ENCODE measurements at places on chromosomes 3 and 15. TPM values are rescaled to one million over a fixed set of nuclear protein-coding genes. Genes with fewer than 3 reads are reported as not detected.

DNA sequence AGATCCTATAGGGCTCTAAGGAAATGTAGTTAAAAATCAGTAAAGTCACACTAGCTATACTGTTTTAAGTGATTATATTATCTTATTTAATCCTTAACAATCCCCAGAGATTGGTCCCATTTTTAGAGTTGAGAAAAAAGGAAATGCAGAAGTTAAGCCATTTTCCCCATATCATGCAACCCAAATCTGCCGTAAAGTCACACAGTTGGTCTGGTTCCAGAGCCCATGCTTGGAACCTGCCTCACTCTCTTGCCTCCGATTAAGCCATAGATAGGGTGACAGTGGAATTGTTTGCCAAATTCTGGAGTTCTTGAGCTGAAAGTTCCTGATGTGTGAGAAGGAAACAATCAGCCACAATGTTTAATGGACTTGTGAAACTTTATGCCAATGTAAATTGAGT, 2.3 kb upstream of the P2RY13 start:
- DNase-seq, result no peak

DNA sequence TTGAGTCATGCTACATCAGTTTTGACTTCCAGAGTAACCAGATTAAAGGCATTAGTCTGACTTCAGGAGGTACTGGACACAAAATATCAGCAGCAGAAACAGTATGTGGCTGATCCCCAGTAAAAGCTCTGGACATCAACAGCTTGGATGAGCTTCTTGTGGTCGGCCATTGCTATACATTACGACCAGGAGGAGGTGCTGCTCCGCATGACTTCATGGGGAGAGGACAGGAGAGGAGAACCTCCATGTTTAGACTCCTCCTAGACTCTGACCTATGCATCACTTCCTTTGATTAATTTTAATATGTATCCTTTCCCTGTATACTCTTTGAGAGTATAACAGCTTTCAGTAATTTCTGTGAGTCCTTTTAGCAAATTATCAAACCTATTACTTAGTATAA, 285.6 kb upstream of the ARHGEF26 start:
- no peak for DNase-seq

DNA sequence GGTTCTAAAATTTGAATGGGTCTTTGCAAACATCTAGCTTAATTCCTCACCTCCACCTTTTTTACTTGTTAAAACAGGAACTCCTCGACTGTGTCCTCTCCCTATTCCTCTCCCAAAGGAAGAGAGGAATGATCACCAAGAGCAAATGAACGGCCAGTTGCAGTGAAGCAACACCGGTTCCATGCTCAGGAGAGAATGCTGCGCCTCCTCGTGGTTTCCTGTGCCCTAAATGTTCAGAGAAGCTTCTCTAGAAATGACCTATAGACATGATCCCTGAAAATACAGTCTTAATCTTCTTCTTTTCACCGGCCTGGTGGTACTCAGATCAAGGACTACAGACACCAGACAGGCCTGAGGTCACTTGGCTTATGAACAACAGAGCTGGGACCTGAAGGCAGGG, 65.1 kb upstream of the GUCA1C start:
- DNase-seq, result no peak

- DNase-seq, result no peak
Measured at GRCh38 chr3:81173514-81173913, 587.9 kb downstream of the GBE1 start.

- no peak for DNase-seq
Measured at GRCh38 chr3:24259901-24260512, 234.6 kb downstream of the THRB start.

- DNase-seq, result no peak
Measured at GRCh38 chr15:100438570-100438969, 90.2 kb downstream of the CERS3 start.

DNA sequence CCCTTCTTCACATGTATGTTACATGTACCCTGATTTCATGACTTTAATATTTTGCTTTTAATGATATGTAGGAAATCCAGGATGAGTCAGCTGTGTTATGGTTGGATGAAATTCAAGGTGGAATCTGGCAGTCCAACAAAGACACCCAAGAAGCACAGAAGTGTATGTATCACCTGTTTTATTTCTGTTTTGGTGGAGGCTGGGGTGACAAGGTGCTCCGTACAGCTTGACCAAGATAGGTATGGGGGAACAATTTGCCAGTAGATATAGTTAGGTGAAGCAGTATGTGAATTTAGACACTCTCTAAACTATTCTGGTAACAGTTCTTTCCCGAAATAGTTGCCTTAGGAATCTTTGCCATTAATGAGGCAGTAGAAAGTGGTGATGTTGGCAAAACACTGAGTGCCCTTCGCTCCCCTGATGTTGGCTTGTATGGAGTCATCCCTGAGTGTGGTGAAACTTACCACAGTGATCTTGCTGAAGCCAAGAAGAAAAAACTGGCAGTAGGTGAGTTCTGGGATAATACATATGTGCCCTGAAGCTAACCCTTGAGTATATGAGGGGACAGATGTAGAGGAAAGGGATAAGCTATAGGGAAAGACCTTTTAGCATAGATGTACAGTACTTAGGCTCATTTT, 63.7 kb upstream of the CRTC3 start:
- DNase-seq, result no peak

- DNase-seq, result no peak
Measured at GRCh38 chr3:72242326-72242725, 457.4 kb upstream of the PROK2 start.

- DNase-seq, result no peak
Measured at GRCh38 chr3:149534671-149535332, 60.3 kb downstream of the TM4SF4 start.

GRCh38 chr3:34229876-34230275, 431.4 kb downstream of the PDCD6IP start:
- DNase-seq, result no peak

DNA sequence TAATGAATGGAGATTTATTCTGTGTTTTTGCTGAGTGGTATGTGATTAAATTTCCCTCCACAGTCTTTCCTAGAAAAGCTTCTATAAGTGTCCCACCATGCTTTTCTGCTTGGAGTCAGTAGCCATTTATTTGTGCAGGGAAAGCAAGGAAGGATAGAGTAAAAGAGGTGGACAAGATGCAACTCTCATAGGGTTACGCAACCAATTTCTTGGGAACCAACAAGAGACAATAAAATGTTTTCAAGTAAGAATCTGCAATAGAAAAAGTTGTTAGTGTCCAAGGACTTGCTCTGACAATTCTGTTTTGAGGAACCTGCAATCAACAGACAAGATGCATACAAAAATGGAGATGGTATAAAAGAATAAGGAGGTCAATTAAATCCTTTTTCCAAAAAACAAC, 153.8 kb upstream of the MITF start:
- no peak for DNase-seq

DNA sequence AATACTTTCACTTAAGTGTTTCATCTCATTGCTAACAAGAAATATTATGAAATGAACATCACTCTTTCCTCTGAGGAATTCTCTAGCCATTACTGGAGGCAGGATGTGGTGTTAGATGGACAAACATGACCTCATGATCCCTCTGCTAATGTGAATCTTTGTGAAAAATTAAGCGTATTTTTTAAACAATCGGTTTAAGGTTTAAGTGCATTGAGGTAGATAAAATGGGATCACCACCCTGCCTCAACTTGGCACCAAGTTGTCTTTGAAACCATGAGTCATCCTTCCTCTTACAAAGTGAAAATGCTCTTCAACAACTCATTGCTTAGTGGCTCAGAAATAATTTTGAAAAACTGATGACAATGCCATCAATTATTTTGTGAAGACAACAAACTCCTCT, 76.0 kb upstream of the DCBLD2 start:
- no peak for DNase-seq

DNA sequence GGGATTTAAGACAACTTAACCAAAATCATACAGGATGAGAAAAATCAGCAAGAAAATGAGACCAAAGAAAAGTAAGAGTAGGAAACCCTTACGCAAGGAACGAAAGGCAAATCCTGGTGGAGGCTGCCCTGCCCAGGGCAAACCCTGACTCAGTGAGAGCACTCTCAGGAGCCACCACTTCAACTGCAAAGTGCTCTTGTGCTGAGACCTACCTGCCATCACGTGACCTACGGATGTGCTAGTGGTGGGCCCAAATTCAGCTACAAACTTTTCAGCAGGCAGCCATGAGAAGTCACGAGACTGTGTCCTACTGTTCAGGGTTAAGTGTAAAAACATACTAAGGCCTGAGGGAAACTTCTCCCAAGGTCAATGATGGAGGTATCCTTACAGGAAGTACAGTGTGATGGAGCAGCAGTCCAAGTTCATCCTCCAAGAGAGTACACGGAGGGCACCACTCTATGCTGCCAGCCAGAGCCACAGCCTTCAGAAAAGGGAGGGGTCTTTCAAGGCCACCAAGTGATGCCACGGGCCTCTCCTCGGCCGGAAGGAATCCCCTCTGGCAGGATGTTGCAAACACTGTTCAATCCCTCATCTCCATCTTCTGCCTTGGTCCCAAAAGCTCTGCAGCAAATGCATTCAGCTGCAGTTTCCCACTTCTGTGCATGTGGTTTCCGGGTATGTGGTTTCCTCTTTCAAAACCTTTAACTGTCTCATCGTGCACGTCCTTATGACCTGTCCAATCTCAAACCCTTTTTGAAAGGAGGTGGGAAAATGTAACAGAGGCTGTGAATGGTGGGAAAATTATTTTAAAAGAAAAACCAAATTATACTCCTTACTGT, 9.5 kb downstream of the CHSY1 start:
- peak; percentile 55 for DNase-seq

ANKRD34C gene
- not detected for total RNA-seq

DPPA2 gene
- under 0.01 TPM for total RNA-seq

SHC4 gene
- total RNA-seq, result 0.81 TPM

ARGFX gene
- total RNA-seq, result not detected

HYAL1 gene
- 0.27 TPM for total RNA-seq

CHRNA7 gene
- total RNA-seq, result 2.7 TPM
